ENCODE measurements at places on chromosomes 7 and 10.
A peak's percentile ranks its signal among the peaks of the same experiment; 100 is the strongest.

DNA sequence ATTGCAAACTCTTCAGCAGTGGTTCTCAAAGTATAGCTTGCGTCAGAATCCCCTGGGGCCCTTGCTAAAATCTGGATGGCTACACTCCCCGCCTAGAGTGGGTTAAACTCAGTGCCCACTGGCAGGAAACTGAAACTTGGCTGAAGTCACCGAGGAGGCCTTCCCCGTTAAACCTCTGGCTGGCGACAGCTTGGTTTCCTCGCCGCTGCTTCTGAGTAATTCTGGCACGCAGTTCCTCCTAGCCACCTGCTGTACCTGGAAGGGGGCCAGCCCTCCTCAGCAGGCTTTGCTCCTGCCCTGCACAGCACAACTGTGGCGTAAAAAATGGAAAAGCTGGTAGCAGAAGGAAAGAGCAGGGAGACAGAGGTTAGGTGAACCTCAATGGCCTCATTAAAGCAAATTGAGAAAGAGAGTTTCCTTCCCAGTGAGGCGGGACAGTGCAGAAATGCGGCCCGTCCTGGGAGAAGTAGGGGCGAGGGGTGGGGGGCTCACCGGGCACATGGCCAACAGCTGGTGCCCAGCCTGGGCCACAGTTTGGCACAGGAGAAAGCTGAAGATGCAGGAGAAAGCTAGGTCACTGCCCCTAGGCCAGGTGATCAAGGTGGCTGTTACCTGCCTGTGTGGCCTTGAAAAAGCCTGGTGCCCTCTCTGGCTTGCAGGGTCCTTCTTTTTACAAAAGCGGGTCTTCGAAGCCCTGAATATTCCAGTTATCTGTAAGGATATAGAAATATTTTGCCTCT is 46.6 kb downstream of the ALOX5 start:
- DNase-seq: peak; percentile 59

GRCh38 chr7:73908123-73908611 is 47.2 kb downstream of the TMEM270 start:
- no peak for DNase-seq

- DNase-seq: no peak
Measured at GRCh38 chr10:74988832-74989561, 122.5 kb upstream of the SAMD8 start.

GRCh38 chr10:109966961-109967738 is 40.6 kb upstream of the ADD3 start:
- no peak for DNase-seq

GRCh38 chr7:20896996-20897395 is 110.3 kb upstream of the SP8 start:
- no peak for DNase-seq
